ENCODE measurements at places on chromosomes 7 and 10. TPM values are rescaled to one million over a fixed set of nuclear protein-coding genes. Genes with fewer than 3 reads are reported as not detected.

The SUFU gene
- 7.4 TPM for total RNA-seq

The GARIN1A gene
- 1.1 TPM for total RNA-seq

The RSPH10B gene
- total RNA-seq, result 0.11 TPM

The NPFFR1 gene
- not detected for total RNA-seq

The PNLIPRP2 gene
- total RNA-seq, result not detected

The JAZF1 gene
- 0.93 TPM for total RNA-seq

The C10orf105 gene
- not detected for total RNA-seq

The STOX1 gene
- total RNA-seq, result 0.21 TPM

The GIMAP8 gene
- not detected for total RNA-seq

The ACSM6 gene
- not detected for total RNA-seq

The ARHGEF35 gene
- total RNA-seq, result not detected

The AKR1C8 gene
- total RNA-seq, result 0.21 TPM

The PLPP4 gene
- total RNA-seq, result 3.2 TPM

Data from A375 (cell line).